ENCODE measurements at places on chromosomes 2 and 18.

GRCh38 chr2:121080013-121080772, 204.8 kb downstream of the TFCP2L1 start:
- no peak for DNase-seq

GRCh38 chr2:69012310-69013141, 453 bp upstream of the ANTXR1 start:
- no peak for DNase-seq

DNA sequence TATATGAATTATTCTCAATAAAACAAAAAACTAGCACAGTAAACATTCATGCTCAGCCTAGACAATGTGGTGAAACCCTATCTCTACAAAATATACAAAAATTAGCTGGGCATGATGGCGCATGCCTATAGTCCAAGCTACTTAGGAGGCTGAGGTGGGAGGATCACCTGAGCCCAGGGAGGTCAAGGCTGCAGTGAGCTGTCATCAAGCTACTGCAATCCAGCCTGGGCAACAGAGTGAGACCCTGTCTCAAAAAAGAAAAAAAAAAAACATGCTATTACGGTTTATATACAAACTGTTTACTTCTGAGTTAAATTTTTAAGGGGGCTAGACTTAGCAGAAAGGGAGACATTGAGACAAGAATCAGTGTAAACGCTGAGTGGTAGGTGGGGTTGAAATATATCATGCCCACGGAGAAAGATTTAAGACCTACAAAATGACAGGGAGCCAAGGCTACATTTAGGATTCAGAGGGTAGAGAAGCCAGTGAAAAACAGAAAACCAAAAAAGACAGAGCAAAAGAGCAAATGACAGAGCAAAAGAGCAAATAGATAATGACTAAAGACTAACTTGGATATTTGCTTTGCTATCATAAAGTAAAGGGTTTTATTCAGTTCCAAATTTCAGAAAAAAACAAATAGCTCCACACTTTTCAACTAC, 7.5 kb downstream of the TTC32 start:
- no peak for DNase-seq

- DNase-seq, result no peak
These were observed 146.2 kb downstream of the ZNF385B start for GRCh38 chr2:179715196-179715595.

GRCh38 chr2:191178806-191179514, 28.2 kb upstream of the STAT4 start:
- DNase-seq, result no peak

- DNase-seq, result no peak
These were observed 323.4 kb upstream of the PKDCC start for GRCh38 chr2:41724465-41724864.

- DNase-seq, result no peak
These were observed 811.3 kb downstream of the CNTNAP5 start for GRCh38 chr2:124836416-124836815.
